ENCODE measurements at places on chromosomes 11 and 22.
A peak's percentile ranks its signal among the peaks of the same experiment; 100 is the strongest.

DNA sequence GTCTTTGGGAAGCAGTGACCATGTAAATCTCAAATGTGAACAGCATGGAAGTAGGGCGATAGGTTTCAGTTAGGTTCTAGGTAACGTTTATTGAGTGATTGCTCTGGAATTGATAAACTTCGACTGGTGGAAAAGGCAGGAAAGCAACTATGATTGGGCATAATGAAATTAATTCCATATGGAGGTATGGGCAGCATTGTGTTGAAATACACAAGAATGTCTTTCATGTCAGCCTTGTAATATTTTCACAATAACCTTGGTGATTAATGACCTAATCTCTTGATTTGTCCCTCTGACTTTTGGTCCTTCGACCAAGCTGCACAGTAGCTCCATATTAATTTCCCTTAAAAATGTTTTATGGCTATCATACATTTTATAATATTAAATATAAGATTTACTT is 2.8 kb downstream of the CEP57 start:
- no peak for DNase-seq

GRCh38 chr11:95375886-95376285 is 144.9 kb upstream of the SESN3 start:
- peak; percentile 95 for DNase-seq

DNA sequence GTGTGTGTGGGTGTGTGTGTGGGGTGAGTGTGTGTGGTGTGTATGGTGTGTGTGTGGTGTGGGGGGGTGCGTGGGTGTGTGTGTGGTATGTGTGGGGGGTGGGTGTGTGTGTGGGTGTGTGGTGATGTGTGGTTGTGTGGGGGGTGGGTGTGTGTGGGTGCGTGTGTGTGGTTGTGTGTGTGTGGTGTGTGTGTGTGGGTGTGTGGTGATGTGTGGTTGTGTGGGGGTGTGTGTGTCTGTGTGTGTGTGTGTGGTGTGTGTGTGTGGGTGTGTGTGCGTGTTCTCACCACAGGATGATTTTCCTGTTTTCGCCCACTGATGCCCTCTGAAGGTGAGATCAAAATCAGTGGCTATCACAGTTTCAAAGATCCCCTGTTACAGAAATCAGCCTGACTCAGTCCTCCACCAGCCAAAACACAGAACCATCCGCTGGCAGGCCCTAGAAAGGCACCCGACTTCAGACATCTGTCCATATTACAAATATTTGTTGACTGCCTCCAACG is 24.7 kb downstream of the CPT1A start:
- DNase-seq: no peak

- peak; percentile 66 for DNase-seq
Observed at GRCh38 chr22:49936018-49936972, 17.9 kb downstream of the CRELD2 start.

DNA sequence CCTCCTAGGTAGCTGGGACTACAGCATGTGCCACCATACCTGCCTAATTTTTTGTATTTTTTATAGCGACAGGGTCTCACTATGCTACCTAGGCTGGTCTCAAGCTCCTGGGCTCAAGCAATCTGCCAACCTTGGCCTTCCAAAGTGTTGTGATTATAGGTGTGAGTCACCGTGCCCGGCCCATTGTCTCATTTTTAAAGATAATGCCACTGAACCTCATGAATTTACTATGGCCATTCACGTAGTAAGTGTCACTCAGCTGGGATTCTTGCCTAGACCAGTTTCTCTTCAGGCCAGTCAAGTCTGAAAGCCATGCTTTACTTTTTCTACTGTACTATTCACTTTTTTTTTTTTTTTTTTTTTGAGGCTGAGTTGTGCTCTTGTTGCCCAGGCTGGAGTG is 22.4 kb downstream of the DEPDC5 start:
- DNase-seq: no peak

- peak; percentile 98 for DNase-seq
Observed at GRCh38 chr22:35995772-35996171, 32.9 kb downstream of the RBFOX2 start.

DNA sequence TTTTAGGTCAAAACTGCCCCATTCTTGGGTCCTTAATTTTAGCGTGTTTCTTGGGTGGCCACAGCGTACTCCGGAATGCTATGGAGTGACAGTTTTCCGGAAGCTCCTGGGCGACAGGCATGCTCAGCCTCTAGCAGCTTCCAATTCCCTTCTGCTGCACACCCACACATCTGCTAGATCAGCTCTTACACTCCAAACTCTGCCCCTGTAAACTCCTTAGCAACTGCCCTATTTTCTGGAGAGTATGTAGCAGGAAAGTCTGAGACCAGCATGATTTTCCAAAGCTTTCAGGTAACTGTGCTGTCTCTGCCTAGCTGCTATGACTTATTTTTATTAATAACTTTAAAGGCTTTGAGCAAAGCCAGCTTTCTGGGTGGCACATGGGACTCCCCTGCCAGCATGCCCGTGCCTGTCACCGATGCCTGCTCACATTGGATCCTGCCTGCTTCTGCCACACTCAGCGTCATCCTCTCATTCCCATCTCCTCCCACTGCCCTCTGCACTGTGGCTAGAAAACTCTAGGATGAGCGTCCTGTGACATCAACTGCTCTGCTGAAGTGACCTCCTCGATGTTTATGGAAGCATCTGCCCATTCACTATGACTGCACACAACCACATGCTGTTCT is 17.3 kb downstream of the TOLLIP start:
- DNase-seq: no peak

DNA sequence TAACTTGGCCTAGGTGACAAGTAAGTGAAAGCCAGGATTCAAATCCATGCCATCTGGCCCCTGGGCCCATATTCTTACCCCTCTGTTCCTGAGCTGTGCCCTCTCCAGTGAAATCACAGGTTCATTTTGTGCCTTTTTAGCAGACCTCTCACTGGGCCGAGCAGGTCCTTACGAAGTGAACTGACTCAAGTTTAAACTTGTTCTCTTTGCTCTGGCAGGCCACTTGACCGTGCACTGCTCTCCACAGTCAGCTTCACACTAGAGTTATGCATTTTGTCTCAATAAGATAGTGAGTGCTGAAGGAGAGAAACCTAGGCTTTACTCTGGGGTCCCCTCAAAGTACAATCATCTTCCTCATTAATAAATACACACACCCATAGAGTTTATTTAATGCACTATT is 40.7 kb downstream of the ARFGAP3 start:
- DNase-seq: no peak

GRCh38 chr11:33668468-33668825 is 32.2 kb downstream of the C11orf91 start:
- DNase-seq: no peak

GRCh38 chr11:116466191-116466590 is 306.6 kb downstream of the BUD13 start:
- no peak for DNase-seq

DNA sequence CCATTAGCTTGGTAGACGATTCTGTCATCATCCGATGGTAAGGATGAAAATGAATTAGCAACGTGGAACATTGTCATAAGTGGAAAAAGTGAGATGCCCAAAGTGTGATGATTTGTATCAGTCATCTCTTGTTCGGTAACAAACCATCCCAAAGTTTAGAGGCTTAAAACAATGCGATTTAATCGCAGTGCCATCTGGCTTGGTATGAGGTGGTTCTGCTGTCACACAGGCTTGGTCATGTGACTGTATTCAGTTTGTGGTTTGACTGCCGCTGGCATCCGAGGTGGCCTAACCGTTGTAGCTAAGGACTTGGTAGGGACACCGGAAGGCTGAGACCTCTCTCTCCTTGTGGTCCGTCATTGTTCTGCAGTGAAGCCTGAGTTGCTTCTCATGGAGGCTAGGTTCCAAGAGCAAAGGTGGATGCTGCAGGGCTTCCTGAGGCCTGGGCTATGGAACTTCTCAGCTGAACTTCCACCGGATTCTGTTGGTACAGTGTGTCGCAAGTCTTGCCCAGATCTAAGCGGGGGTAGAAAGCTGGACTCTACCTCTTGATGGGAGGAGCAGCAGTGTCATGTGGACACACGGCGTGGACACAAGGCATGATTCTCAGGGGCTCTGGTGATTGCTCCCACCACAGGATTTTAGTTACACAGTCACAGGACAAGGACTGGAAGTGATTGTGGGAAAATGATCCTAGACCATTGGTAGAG is 36.3 kb downstream of the BCR start:
- DNase-seq: no peak

DNA sequence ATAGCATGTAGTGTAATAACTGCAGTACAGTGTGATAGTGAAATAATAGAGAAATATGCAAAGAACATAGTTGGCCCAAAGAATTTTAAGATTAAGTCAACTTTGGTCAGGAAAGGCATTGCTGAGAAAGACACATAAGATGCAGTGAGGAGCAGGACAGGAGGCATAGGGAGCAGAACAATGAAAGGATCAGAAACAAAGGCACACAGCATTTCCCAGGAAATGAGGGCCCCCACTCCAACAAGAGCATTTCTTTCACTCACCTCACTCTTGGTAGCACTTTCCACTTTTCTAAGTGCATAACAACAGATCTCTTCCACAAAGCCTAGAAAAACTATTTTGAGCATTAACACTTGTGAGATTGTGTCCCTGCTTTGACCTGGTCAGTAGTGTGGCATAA is 238.4 kb upstream of the FAT3 start:
- DNase-seq: no peak

All from fibroblast of skin of scalp (primary cell).